Stimulated activated CD8-positive, alpha-beta memory T cell treated with anti-CD3 and anti-CD28 coated beads, Interleukin-15, amount 100 ng/mL, for 1 hour (primary cell): ENCODE measurements at places on chromosomes 16 and 17.

GRCh38 chr17:45088741-45089140 is 27.6 kb downstream of the NMT1 start:
- no peak for DNase-seq

GRCh38 chr17:75832164-75832651 is 12.0 kb downstream of the UNC13D start:
- no peak for DNase-seq

DNA sequence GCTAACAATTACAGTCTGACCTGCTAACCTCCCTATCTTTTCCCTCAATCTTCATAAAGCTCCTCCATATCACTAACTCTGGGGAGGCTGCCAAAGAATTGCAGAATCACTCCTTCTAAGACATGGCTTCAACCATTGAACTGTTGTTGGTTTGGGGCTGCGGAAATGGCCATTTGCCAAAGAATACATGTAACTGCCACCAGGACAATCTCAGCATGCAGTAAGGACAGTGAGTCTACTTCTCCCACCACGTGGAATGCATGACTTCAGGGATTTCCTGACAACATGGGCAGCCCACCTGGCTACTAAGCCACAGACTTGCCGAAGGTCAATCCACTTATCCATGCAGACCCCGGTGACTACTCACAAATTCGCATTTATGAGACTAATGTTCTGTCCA is 104.3 kb upstream of the NUDT7 start:
- no peak for DNase-seq

GRCh38 chr17:7850701-7851437 is 4.0 kb upstream of the TMEM88 start:
- no peak for DNase-seq

GRCh38 chr17:58956997-58957724 is 149.5 kb downstream of the TRIM37 start:
- no peak for DNase-seq
